ENCODE measurements at places on chromosomes 6 and 20.

DNA sequence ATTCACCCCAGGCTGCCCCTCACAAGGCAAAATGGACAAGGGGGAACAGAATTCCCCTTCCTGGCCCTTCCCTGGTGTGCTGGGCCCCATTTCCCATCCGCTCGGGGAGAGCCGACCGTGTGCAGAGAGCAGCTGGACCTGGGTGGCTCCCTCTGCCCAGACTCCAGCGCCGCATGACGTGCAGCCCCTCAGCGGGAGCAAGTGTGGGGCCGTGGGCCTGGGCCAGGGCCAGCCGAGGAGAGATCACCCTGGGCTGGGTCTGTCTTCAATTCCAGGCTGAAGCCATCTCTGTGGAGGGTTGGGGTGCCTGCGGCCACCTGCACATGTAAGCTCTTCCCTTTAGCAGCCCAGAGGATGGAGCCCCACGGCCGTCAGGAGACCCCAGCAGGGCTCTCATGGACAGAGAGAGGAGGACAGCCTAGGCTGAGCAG lies 241.8 kb downstream of the TTLL2 start:
- no peak for DNase-seq

- no peak for DNase-seq
Measured at GRCh38 chr6:167579806-167580618, 246.7 kb upstream of the AFDN start.

- DNase-seq = no peak
Measured at GRCh38 chr20:48777005-48777404, 50.8 kb downstream of the PREX1 start.

GRCh38 chr6:1601158-1602048 lies 8.3 kb upstream of the FOXC1 start:
- no peak for DNase-seq

GRCh38 chr6:149157126-149157525 lies 160.4 kb upstream of the TAB2 start:
- DNase-seq = no peak

- DNase-seq = no peak
Measured at GRCh38 chr6:169829786-169830185, 78.4 kb downstream of the ERMARD start.

DNA sequence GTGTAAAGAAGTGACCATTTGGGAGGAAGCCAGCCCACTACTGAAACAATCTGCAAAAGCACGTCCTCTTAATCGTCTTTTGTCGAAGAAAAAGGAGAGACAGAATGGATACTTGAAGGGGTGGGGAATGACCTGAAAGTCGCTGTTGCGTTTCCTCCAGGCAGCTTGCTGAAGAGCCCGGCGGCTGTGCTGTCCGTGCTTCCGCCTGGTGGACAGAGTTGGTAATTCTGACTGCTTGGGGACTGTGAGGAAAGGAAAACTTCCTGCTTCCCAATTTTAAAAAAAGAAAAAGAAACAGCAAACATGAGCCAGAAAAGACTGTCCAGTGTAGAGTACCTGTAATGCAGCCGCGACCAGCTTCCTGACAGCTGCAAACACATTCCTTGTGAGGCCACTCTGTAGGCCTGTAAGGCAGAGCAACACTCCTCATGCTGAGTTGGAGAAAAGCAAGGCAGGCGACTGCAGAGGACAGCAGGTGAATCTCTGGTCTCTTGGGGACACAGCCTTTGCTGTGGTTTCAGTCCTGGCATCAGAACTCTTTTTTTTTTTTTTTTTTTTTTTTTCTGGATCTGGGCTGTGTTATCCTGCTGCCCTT lies 251.1 kb upstream of the TBX18 start:
- DNase-seq = peak; percentile 16

- DNase-seq = no peak
Measured at GRCh38 chr6:32885698-32886286, 31.8 kb downstream of the PSMB9 start.

Measured in thyroid gland (tissue), 4 donors.